ENCODE measurements at places on chromosomes 2 and 18. TPM values are rescaled to one million over a fixed set of nuclear protein-coding genes. Genes with fewer than 3 reads are reported as not detected.

KIAA2012 gene
- polyA plus RNA-seq, result 0.07 TPM

DNA sequence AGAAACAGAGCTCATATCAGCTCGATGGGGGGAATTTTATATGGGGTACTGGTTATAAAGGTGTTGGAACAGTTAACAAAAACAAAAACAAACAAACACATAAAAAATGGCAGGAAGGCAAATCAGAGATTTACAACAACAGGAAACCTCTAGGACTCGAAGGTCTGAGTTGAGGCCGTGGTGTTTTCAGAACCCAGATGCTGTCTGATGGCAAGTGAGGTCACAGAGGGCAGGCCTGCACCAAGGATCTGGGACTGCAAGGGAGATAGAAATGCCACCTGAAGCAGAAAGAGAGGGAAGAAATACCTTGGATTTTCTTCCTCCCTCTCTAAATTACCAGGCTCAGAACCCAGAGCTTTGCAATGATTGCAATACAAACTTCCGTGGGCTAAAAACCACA lies 429.5 kb downstream of the ZNF521 start:
- H3K27ac ChIP-seq, result no peak overlapping the region
- no peaks in the 10 kb centered on the region for H3K27me3 ChIP-seq
- DNase-seq, result no peak

- no peak for DNase-seq
- H3K36me3 ChIP-seq, result peaks cover 5% of the 10 kb centered on the region
- no peak overlapping the region for H3K4me3 ChIP-seq
- H3K27me3 ChIP-seq, result no peaks in the 10 kb centered on the region
- no peaks in the 10 kb centered on the region for H3K4me1 ChIP-seq
- no peak overlapping the region for H3K27ac ChIP-seq
These were observed 86.6 kb downstream of the ANTXR1 start for GRCh38 chr2:69099541-69099940.

GRCh38 chr2:199457147-199458008 lies at the start of gene SATB2:
SATB2 (minus strand) TSS chr2:199457939; CDS start chr2:199456037, 1,902 bp downstream.
- peak within 1 kb of the TSS; percentile 62 for H3K4me3 ChIP-seq
- peak; percentile 61 for DNase-seq

IL1RL1 gene
- polyA plus RNA-seq, result 0.31 TPM

NTSR2 gene
- not detected for polyA plus RNA-seq

STK36 gene
- polyA plus RNA-seq, result 38.9 TPM

GRCh38 chr2:30690126-30690561 lies 117.1 kb downstream of the CAPN13 start:
- DNase-seq, result no peak
- no peak overlapping the region for H3K27ac ChIP-seq
- H3K27me3 ChIP-seq, result no peaks in the 10 kb centered on the region
- H3K4me3 ChIP-seq, result no peak overlapping the region

ST6GAL2 gene
- not detected for polyA plus RNA-seq

- DNase-seq, result peak; percentile 23
- H3K27ac ChIP-seq, result no peak overlapping the region
- no peaks in the 10 kb centered on the region for H3K27me3 ChIP-seq
- H3K4me3 ChIP-seq, result no peak overlapping the region
- peaks cover 4% of the 10 kb centered on the region for H3K4me1 ChIP-seq
- no peaks in the 10 kb centered on the region for H3K36me3 ChIP-seq
These were observed 7.1 kb downstream of the CKAP2L start for GRCh38 chr2:112757265-112757664.

TLX2 gene
- polyA plus RNA-seq, result 1.5 TPM

DNA sequence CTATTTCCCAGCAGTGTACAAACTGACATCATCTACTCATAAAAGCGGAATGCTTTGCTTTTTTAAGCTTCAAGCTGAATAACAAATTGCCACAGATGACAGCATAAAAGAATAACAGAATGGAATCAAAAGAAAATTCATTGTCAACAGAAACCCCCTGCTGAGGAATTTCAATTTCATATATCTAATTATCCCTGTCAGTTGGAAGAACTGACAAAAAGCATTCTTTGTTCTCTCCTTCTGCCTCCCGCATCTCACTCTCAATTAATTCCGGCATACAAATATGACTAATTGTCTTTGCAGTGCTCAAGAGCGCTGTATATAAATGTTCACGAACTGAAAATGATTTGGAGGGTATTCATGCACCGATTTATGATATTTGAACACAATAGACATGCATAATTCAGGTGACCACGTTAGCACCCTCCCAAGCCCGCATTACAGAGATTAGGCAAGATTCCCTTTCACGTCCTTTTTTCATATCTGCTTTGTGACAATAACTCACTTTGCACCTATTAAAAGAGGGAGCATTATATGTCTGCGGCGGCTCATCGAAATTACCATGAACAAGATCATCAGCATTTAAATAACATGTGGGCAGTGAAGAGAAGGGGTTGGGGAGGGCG lies 277.7 kb upstream of the SALL3 start:
- H3K27me3 ChIP-seq, result no peaks in the 10 kb centered on the region
- no peaks in the 10 kb centered on the region for H3K36me3 ChIP-seq
- H3K4me3 ChIP-seq, result no peak overlapping the region

CFC1 gene
- polyA plus RNA-seq, result 3.1 TPM

TBR1 gene
- not detected for polyA plus RNA-seq

- H3K4me3 ChIP-seq, result no peak overlapping the region
- H3K36me3 ChIP-seq, result no peaks in the 10 kb centered on the region
- H3K27ac ChIP-seq, result peak overlapping the region; percentile 6
These were observed 173.9 kb upstream of the PID1 start for GRCh38 chr2:229445019-229445418.

IL37 gene
- 1.6 TPM for polyA plus RNA-seq

GRCh38 chr2:25541378-25541777 lies 132.0 kb downstream of the DTNB start:
- H3K36me3 ChIP-seq, result no peaks in the 10 kb centered on the region
- no peak for DNase-seq
- H3K27ac ChIP-seq, result no peak overlapping the region
- H3K4me1 ChIP-seq, result no peaks in the 10 kb centered on the region
- H3K4me3 ChIP-seq, result no peak overlapping the region

DNA sequence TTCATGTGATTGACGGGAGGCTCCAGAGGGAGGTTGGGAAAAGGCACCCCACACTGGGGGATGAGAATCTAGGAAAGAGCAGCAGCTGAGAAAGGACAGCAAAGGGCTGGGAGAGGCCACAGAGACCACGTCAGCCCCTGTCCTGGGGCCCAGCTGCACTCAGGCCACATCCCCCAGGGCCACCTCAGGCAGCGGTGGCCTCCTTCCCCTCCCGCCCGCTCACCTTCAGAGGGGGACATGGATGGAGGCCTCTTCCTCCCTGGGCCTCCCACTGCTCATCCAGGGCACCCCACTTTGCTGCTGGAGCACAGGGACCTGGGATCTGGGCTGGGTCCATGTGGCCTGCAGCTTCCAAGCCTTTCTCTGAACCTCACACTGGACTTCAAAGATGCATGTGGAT lies 199.8 kb upstream of the HDAC4 start:
- H3K4me1 ChIP-seq, result no peaks in the 10 kb centered on the region
- H3K36me3 ChIP-seq, result no peaks in the 10 kb centered on the region

GRB14 gene
- 2.0 TPM for polyA plus RNA-seq

Data from small intestine (tissue), 16 donors.